ENCODE measurements at places on chromosomes 6 and 20. TPM values are rescaled to one million over a fixed set of nuclear protein-coding genes. Genes with fewer than 3 reads are reported as not detected.

Gene LAMP5
- total RNA-seq = not detected

DNA sequence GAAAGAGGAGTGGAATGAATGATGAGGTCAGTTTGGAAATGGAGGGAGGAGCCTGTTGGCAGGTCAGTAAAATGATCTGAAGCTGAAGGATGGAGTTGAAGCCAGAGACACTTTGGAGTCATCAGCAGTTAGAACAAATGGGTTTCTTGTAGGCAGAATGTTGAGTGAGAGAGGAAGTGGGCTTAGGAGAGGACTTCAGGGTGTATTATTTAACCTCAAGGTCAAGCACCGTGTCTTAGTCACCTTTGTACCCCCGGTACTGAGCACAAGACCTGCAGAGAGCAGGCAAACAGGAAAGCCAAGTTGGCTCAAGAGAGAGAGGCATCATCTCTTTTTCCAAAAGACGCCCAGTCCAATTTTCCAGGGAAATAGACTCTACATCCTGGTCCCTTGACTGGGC is 23.3 kb downstream of the C20orf173 start:
- DNase-seq = no peak

- DNase-seq = no peak
These were observed 447.4 kb downstream of the PKHD1 start for GRCh38 chr6:51640021-51640420.

DNA sequence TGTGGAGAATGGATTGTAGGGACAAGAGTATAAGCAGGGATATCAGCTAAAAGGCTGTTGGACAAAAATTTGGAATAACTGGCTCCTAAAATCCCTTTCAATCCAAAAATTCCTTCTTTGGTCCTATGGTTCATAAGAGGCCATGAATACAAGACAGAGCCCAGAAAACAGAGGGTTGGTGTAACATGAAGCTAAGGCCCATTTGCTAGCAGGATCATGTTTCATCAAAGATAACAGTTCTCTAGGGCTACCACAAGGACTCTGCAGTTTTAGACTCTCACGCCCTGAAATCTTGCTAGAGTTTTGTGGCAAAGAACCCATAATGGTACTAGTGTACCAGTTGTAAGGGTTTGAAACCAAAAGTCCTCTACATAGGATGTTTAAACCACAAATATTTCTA is 327.8 kb upstream of the TBX18 start:
- DNase-seq = no peak

- DNase-seq = no peak
These were observed 217.2 kb downstream of the CDKAL1 start for GRCh38 chr6:20751293-20751935.

- no peak for DNase-seq
These were observed 449.0 kb downstream of the QKI start for GRCh38 chr6:163863565-163863964.

GRCh38 chr6:79764747-79765146 is 133.6 kb downstream of the SH3BGRL2 start:
- no peak for DNase-seq

Gene PLN
- total RNA-seq = 6.1 TPM

- no peak for DNase-seq
These were observed 45.4 kb upstream of the AIG1 start for GRCh38 chr6:143015300-143015706.

DNA sequence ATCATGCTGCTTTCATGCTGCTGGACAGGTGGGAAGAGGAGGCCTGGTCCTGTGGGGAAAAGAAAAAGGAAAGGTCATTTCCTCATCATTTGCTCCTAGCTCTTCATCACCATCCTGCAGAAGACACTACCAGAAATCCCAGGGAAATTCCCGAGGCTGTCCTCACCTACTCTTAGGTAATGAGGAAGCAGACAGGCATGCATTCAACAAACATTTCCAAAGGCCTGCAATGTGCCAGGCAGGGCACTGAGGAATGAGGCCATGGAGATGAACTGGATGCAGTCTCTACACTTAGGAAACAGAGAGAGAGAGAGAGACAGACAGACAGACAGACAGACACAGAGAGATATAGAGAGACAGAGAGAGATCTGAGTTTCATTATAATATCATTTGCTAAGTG is 83.0 kb upstream of the MRPS10 start:
- no peak for DNase-seq

GRCh38 chr6:80077067-80077466 is 29.4 kb upstream of the BCKDHB start:
- no peak for DNase-seq

DNA sequence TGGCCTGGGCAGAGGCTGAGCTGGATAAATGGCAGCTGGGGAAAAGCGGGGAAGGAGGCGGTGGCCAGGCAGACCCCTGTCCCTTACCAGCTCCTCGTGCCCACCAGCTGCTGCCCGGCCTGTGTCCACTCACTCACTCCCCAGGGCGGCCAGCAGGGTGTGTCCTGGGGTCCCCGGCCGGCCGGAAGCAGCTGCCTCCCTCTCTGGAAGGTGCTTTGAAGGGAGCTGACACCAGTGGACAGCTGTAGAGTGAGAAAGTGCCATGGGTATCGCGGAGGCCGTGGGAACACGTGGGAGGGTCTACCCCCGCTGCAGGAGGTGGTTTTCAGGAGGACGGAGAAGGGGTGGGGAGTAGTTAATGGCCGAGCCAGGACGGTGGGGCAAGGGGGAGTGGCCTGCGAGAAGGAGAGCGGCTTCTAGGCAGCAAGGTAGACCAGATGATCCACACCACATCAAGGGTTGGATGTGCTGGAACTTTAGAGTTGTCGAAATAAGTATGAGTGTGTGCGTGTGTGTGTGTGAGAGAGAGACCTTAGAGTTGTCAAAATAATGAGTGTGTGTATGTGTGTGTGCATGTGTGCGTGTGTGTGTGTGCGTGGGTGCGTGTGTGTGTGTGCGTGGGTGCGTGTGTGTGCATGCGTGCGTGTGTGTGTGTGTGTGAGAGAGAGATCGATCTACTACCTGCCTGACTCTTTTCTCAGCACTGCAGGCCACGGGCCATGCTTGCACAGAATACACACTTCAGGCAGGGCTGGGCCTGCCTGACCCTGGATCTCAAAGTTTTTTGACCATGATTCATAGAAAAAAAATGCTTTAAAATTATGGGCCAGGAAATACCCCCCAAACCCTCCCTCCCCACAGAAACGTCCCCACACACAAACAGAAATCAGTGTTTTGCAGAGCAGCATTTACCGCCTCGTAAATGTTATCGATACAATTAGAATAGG is 43.9 kb downstream of the CDH4 start:
- no peak for DNase-seq

Data from Peyer's patch (tissue), 4 donors.